ENCODE measurements at places on chromosomes 1 and 21.

DNA sequence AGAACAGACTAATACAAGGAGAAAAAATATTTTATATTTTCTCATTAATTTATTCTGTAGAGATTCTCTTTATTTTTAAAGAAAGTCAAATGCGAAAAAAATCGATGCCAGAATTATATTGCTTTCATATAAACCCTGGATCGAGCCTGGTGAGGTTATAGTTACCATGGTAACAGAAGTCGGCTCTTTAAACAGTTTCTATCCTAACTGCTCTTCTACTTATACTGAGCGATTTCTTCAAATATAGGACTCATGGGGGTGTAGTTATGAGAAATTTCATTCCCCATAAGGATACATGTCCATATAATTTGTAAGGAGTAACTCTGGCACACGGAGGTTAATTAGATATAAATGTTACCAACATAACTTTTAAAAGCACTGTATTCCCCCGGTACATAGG lies 973.5 kb upstream of the NCAM2 start:
- DNase-seq = no peak

- DNase-seq = no peak
These were observed 275.7 kb upstream of the C1orf174 start for GRCh38 chr1:4175566-4176405.

DNA sequence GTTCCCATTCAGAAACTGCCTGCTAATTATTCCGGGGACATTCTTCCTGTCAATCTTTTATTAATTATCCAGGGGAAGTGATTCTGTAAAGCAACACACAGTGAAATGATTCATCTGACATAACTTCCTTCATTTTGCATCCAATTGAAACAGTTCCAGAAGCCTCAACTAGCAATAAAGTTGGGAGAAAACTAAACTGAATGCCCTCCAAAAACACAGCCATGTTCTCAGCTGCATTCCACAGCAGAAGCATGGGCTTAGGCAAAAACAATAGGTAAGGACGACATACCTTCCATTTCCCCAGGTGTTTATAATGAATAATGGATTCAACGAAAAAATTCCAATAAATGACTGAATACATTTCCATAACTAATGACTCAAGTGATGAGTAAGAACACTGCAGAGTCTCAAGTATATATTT lies 36.9 kb upstream of the TARBP1 start:
- no peak for DNase-seq

DNA sequence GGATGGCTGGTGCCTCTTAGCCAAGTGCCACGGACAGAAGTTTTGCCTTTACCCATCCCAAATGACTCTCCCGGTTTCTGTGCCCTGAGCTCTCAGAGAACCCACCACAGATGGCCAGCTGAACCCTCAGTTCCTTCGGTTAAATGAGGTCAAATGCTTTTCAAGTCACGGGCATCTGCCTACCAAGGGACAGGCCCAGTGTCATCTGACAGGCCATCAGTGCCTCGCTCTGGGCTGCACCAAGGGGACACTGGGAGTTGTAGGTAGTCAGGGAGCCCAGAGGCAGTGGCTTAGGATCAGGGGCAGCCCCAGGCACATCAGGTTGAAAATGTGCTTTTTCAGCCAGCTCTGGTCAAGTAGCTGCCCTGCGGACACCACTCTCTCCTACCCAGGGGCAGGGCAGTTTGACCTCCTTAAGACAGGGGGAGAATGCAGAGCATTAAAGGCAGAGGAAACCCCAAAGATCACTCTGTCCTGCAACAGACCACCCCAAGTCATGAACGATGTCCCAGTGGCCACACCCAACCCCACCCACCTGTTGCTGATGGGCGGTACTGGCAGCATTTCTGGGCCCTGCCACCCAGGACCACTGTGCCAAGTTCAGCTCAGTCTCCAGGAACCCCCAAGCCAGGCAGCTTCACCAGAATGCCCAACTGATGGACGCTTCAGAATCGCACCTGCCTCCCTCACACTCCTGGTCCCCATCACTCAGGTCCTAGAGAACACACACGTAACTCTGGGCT lies 60.7 kb downstream of the CASZ1 start:
- no peak for DNase-seq

GRCh38 chr1:101316256-101316655 lies 79.4 kb downstream of the S1PR1 start:
- DNase-seq = no peak

GRCh38 chr1:175405766-175406165 lies 213.2 kb upstream of the KIAA0040 start:
- DNase-seq = no peak

- no peak for DNase-seq
These were observed 257.3 kb downstream of the CAMTA1 start for GRCh38 chr1:7042322-7043190.
